ENCODE measurements at places on chromosomes 11 and 22. TPM values are rescaled to one million over a fixed set of nuclear protein-coding genes. Genes with fewer than 3 reads are reported as not detected.

DNA sequence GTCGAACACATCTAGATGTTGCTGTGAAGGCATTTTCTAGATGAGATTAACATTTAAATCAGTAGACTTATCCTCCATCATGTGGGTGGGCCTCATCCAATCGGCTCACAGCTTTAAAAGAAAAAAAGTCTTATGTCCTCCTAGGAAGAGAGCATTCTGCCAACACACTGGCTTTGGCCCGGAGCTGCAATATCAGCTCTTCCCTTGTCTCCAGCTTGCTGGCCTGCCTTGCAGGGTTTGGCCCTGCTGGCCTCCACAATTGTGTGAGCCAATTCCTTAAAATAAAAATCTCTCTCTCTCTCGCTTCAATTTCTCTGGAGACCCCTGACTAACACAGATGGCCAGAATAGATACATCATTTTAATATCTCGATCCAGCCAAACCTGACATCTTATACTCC, 13.1 kb upstream of the ABCC8 start:
- DNase-seq: no peak

OR8A1 gene
- total RNA-seq: not detected

DNA sequence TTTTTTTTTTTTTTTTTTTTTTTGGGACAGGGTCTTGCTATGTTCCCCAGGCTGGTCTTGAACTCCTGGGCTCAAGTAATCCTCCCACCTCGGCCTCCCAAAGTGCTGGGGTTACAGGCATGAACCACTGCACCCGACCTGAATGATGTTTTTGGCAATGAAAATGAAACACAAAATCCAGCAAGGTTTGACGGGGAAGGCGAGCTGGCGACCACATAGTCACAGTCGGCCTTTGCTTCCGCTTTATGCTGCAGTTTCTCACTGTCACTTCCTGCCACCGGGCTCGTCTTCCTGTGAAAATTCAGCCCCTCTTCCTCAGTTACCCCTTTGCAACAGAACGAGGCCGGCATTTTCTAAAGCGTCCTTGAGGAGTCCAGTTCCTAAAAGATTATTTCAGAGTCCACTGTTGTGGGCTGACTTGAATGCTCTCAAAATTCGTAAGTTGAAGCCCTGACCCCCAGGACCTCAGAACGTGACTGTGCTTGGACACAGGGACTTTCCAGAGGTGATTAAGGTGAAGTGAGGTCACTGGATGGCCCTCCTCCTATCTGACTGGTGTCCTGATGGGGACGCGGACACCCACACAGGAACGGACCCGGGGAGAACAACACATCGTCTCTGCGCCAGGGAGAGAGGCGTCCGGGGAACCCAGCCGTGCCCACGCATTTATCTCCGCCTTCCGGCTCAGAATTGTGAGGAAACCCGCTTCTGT, 2.9 kb upstream of the BID start:
- DNase-seq: no peak

VWCE gene
- 0.63 TPM for total RNA-seq

TSSK2 gene
- not detected for total RNA-seq

MMP12 gene
- 3.8 TPM for total RNA-seq

DNA sequence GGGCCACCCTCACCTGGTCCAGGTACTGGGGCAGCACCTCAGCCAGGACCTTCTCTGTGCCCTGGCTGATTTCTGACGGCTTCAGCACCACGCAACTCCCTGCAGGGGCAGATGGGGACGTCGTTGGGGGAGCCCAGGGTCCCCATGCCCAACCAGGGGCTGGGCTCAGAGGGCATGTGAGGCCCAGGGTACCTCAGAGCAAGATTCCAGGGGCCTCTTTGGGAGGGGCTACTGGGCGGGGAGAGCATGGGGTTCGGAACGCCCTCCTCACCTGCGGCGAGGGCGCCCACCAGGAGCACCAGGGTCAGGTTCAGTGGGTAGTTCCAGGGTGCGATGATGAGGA, 8.1 kb downstream of the ALDH3B2 start:
- no peak for DNase-seq

- DNase-seq: no peak
Observed at GRCh38 chr11:35825386-35825785, 118.5 kb upstream of the LDLRAD3 start.

MRPL21 gene
- 46.1 TPM for total RNA-seq

ABTB2 gene
- total RNA-seq: 3.2 TPM

CNGA4 gene
- total RNA-seq: not detected

DNA sequence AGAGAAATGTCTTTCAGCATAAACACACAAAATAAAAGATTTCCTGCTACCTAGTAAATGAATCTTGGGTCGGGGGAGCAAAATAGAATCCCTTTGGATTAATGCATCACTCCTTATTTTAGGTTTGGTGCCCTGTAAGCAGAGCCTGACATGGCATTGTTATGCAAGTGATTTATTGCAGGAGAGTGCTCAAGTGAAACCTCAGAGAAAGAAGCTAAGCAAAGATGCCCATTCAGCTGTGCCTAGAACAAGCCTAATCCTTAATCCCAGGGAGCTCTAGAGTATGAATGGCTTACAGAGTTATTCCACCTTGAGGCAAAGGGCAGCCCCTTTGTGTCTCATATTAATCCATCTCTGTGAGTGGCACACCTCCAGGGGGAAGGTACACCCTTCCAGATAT, 21.1 kb downstream of the C11orf87 start:
- DNase-seq: no peak

E2F8 gene
- total RNA-seq: 4.8 TPM

GRCh38 chr22:39155421-39155820, 2.9 kb upstream of the CBX7 start:
- no peak for DNase-seq

ARHGEF17 gene
- 30.7 TPM for total RNA-seq

DNA sequence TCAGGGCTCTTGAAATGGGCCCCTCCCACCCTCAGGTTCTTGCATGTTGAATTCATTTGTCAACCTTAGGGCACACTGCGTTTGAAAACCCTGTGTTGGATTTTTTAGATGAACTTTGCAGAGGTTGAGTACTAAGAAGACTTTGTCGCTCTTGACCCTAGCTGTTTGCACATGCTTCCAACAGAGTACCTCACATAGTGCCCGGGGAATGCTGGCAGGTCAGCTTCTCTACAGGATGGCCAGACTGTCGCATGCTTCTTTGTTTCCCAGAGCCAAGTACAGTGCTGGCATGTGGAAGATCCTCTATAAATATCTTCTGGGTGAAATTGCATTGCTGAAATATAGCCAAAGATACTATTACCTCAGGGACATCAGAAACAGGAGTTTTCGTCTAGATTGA, 59.9 kb downstream of the FAT3 start:
- no peak for DNase-seq

CNTF gene
- total RNA-seq: 1.3 TPM

BTBD18 gene
- total RNA-seq: not detected

FGF4 gene
- total RNA-seq: not detected

GRCh38 chr11:62443390-62444235, 24.8 kb downstream of the SCGB1A1 start:
- DNase-seq: no peak

GRCh38 chr11:120231963-120232362, 8.0 kb upstream of the POU2F3 start:
- no peak for DNase-seq

GRCh38 chr11:88175569-88176075, 379 bp upstream of the RAB38 start:
- no peak for DNase-seq

DNA sequence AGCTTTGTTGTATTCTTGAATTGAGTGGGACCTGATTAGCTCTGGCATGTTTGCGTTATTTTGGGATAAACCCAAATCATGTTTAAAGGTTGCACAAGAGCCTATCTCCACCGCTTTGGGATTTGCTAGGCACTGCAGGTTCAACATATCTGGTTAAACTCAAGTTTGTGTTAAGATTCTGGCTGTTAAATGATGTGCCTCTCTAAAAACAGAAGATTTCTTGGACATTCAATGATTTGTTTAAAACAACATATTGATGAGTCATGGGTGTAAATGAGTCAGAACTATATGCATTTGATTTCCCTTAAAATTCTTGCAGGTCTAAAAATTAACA, 67.4 kb downstream of the AMOTL1 start:
- no peak for DNase-seq

GGT5 gene
- 3.4 TPM for total RNA-seq

DNA sequence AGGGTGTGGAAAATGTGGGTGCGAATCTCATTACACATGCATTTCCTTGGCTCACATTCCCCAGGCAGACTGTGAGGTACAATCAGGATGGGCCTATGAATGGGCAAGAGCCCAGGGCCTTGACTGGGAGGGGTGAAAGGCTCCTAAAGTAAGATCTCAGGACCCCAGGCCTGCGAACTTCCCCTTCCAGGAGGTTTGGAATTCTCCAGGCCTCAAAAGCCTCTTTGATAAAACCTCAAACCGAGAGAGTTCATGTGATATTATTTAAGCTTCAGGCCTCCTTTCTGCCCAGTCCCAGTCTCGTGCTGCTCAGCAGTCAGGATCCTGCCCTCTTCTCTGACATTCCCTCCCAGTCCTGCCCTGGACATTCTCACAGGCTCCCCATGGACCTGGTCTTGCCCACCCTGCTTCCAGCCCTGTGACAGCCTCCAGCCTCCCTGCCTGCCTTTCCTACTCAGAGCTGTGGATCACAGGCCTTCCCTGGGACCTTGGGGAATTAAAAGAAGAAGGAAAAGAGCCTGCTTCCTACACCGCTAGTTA, 37.3 kb upstream of the TEAD1 start:
- DNase-seq: no peak

- no peak for DNase-seq
Observed at GRCh38 chr22:17194213-17194612, 25.0 kb downstream of the ADA2 start.

MUC6 gene
- not detected for total RNA-seq

DNA sequence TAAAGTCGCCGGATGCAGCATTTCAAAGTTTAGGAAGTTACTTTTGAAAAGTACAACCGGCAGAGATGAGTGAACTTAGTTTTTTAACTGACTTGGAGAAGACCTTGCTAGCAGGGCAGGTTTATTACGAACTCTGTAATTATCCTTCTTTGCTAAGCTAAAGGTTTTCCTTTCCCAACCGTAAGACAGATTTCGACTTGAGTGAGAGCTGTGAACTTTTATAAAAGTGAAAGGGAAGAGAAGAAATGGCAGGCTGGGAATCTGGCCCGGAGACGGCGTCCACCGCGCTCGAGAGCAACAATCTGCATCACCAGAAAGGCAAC, 659 bp upstream of the TEAD1 start:
- DNase-seq: no peak

GRCh38 chr11:94751218-94751609, 16.9 kb upstream of the AMOTL1 start:
- DNase-seq: no peak

- no peak for DNase-seq
Observed at GRCh38 chr11:47980088-47980906, at the start of gene PTPRJ. TSS of gene PTPRJ (plus strand) at chr11:47980559. CDS start at chr11:47980913, 354 bp downstream.

LRRC74B gene
- not detected for total RNA-seq
